ENCODE measurements at places on chromosomes 5 and 9.

DNA sequence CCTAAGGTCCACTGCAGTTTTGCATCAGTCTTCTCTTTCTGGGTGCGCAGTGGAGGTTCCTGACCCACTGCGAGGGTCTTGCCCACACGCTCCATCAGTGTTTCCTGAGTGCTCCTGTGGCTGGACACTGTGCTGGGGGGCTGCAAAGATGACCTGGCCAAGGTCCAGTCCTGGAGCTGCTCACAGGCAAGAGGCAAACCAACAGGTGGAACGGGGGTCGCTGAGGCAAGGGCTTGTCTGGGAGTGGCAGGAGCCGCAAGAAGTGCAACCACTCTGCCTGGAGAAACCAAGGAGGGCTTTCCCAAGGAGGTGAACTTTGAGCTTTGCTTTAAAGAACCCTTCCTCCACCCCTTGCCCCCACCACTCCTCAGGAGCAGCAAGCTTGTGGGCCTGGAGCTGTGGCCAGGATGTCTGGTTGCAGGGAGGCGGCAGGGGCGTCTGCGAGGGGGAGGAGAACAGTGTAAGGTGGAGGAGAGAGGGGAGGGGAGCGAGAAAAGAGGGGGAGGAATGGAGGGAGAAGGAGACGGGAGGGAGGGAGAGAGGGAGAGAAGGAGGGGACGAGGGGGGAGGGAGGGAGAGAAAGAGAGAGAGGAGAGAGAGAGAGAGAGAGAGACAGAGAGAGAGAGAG, 444 bp upstream of the CPLX2 start:
- DNase-seq: no peak

DNA sequence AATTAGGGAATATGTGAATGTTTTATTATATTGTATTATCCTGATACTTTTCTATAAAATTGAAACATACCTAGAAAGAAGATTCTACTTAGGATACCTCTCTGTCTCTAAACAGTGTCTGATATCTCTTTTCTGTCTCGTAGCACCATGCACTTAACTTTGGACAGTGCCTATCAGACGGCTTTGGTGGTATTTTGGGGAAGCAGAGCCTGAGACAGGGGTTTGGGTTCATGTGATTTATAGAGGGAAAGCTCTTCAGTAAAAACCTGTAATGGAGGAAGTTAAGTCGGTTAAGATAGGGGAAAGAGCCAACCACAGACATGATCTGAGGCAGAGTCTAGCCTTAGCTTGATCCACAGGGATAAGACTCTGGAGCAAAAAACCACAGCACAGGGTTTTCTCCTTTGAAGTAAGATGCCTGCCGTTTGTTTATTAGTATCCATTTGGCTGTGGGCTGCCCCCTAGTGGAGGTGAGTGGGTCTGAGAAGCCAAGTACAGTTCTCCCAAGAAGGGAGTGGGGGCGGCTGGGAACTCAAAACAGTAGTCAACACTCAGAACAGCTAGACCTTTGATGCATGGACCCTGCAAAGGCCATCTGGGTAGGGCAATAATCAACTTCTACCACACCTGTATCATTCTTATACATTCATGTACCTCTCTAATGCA, 141.2 kb upstream of the ASTN2 start:
- no peak for DNase-seq

DNA sequence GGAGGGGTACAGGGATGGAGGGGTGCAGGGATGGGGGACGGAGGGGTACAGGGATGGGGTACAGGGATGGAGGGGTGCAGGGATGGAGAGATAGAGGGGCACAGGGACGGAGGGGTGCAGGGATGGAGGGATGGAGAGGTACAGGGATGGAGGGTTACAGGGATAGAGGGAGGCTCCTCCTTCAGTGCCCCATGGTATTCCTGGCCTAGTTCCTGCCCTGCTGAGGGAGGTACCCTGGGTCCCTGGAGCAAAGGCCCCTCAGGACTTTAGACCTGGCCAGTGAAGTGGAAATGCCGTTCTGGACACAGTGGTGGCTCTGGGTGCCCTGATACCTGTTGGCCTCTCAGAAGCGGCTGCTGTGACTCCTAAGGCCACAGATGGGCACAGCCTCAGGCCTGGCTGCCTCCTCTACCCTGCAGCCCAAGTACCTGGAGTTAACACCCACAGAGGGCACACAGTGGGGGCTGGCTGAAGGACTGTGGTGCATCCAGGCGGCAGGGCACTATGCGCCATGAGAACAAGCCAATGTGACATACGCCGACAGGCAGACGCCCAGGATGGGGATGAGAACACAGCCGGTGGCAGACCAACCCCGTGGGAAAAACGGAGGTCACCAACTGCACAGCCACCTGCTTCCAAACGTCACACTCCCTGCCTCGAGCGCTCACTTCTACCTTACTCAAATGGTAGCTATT, 8.4 kb downstream of the PTGES2 start:
- no peak for DNase-seq

- peak; percentile 47 for DNase-seq
These were observed 1.1 kb upstream of the MAN2A1 start for GRCh38 chr5:109688630-109688969.

- DNase-seq: no peak
These were observed 148.7 kb upstream of the IL12B start for GRCh38 chr5:159478950-159479349.

GRCh38 chr9:16743375-16743774, 127.1 kb downstream of the BNC2 start:
- no peak for DNase-seq

GRCh38 chr9:108671176-108671575, 184.6 kb downstream of the ACTL7B start:
- DNase-seq: peak; percentile 0

DNA sequence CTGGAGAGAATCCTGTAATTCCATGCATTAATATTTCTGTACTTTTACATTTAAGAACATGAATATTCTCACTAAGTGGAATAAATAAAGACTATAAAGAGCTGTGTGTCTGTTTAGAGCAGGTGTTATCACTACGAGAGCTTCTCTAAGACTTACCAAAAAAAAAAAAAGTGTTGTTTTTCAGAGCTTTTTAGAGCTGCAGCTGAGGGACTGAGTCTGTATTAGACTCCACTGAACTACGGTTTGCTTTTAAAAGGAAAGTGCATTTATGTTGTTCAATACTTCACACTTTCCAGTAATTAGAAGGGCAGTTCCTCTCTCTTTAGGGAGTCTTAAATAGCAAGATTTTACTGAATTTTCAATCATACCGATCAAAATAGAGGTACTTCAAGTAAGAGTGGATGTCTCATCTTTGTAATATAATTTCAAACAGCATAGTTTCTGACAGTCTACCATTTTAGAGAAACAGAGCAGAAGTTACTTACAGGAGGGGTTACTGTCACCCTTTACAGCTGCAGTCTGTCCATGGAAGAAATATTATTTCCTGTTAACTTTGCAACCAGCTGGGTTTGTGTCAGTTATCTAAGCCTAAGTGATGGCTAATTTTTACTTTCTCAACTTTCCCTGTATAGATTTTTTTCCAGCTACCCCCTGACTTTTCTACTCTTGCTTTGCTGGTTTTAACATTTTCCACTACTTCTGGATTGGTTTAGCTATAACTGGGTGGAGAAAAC, 2.4 kb downstream of the SYK start:
- peak; percentile 85 for DNase-seq

GRCh38 chr9:131960311-131960710, 119.4 kb downstream of the MED27 start:
- no peak for DNase-seq

DNA sequence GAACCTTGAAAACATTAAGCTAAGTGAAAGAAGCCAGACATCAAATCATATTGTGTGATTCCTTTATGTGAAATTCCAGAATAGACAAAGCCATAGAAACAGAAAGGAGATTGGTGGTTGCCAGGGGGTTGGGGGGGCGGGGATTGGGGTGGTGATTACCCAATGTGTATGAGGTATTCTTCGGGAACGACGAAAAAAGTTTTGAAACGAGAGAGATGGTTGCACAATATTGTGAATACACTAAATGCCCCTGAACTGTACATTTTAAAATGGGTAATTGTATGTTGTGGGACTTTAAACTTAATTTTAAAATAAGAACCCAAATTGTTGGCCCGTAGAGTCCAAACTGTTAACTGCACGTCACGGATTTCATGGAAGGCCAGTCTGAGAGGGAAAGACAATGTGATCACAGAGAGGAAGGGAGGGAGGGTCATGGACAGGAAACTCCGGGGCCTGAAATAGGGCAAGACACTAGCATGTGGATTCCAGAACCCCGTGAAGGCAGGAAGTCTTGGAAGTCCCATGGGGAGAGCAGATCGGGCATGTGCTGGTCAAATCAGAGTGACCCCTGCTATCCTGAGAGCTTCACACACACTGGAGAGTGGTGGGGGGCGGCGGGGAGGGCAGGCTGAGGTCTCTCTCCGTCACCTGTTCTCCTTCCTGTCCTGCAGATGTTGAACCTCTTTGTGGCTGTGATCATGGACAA, 218.4 kb downstream of the CACNA1B start:
- no peak for DNase-seq
